Activated CD4-positive, alpha-beta memory T cell treated with anti-CD3 and anti-CD28 coated beads for 36 hours (primary cell): ENCODE measurements at places on chromosomes 13 and 19. TPM values are rescaled to one million over a fixed set of nuclear protein-coding genes. Genes with fewer than 3 reads are reported as not detected.
A peak's percentile ranks its signal among the peaks of the same experiment; 100 is the strongest.

METTL21C gene
- not detected for total RNA-seq

- DNase-seq = no peak
- H3K27ac ChIP-seq = no peak overlapping the region
- peaks cover 18% of the 10 kb centered on the region for H3K36me3 ChIP-seq
- H3K4me3 ChIP-seq = peak overlapping the region; percentile 20
- peaks cover 23% of the 10 kb centered on the region for H3K4me1 ChIP-seq
These were observed 45.3 kb downstream of the FNDC3A start for GRCh38 chr13:49020940-49021553.

DNA sequence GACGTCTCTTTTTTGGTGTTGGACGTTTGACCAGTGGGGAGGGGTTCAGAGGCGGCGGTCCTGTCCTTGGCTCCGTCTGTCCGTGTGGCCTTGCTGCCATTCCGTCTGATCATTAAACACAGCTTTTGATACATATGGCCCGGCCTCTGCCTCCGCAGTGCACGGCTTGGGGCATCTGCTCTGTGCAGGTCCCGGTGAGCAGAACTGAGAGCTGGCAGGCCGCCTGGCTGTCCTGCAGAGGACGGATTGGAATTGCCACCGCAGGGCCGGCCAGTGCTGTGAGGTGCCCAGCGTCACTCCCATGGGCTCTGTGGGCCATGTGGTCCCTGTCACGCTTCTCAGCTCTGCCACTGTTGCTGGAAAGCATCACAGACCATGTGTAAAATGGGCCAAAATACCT lies 5.4 kb upstream of the TMPRSS9 start:
- no peaks in the 10 kb centered on the region for H3K4me1 ChIP-seq
- no peaks in the 10 kb centered on the region for H3K36me3 ChIP-seq
- H3K27me3 ChIP-seq = no peaks in the 10 kb centered on the region
- no peak overlapping the region for H3K4me3 ChIP-seq
- DNase-seq = no peak

DNA sequence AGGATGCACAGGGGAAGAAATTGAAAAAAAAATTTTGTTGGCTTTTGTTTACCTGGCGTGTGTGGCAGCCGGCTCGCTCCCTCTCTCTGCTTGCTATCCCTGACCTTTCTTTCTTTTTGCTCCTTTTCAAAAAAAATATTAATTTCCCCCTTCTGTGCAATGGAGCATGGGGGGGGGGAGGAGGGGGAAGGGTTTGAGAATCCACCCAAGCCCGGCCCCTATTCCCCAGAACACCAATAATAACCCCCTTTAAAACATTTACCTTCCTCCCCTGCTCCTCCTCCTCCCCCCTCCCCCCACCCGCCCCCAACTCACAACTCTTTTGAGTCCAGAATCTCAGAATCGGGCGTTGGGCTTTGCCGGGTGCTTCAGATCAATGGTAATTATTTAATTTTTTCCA lies 28.4 kb downstream of the NFIX start:
- no peak overlapping the region for H3K27ac ChIP-seq
- peaks cover 18% of the 10 kb centered on the region for H3K4me1 ChIP-seq
- DNase-seq = no peak
- H3K4me3 ChIP-seq = no peak overlapping the region
- H3K36me3 ChIP-seq = peaks cover 4% of the 10 kb centered on the region
- H3K27me3 ChIP-seq = peaks cover 20% of the 10 kb centered on the region
